ENCODE measurements at places on chromosomes 4 and X. TPM values are rescaled to one million over a fixed set of nuclear protein-coding genes. Genes with fewer than 3 reads are reported as not detected.

- no peaks in the 10 kb centered on the region for H3K4me1 ChIP-seq
- no peak overlapping the region for H3K4me3 ChIP-seq
- no peaks in the 10 kb centered on the region for H3K27me3 ChIP-seq
- no peaks in the 10 kb centered on the region for H3K36me3 ChIP-seq
- H3K27ac ChIP-seq: no peak overlapping the region
Observed at GRCh38 chr4:184255361-184255760, 37.7 kb upstream of the ENPP6 start.

DNA sequence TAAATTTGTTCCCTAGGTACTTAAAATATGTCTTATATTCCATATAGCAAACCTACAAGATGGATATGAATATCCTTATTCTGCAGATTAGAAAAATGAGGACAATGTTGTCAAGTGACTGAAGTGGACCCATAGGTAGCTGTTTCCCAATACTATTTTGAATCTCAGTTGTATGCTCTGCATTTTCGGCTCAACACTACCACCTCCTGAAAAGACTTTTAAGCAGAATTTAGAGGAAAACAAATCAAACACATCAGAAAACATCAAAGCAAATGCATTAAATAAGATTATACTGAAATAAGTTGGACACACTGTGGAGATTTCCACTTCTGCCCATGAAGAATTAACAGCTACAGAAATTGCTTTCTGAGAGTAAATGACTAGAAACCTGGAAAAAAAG lies 488.7 kb downstream of the TRIML1 start:
- DNase-seq: no peak
- no peaks in the 10 kb centered on the region for H3K4me1 ChIP-seq
- no peak overlapping the region for H3K4me3 ChIP-seq

DNA sequence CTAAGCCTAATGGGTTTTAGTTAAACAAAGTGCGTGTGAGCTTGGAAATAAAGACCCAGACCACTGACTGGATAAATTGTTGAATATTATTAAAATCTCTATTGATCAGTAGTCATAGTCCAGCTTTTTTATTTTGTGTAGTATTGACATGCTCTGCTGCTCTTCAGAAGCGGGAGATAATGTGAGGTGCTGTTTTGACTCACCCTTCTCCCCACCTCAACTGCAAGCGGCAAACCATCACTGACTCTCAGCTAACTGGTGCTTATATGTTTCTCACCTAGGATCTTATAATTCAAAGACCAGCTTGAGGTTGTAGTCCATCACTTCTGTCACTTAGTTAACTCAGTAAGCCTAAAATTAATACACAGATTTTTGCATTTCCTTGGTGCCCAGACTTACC lies 72.2 kb downstream of the COMMD8 start:
- no peak overlapping the region for H3K27ac ChIP-seq
- no peaks in the 10 kb centered on the region for H3K4me1 ChIP-seq
- no peaks in the 10 kb centered on the region for H3K27me3 ChIP-seq
- no peak overlapping the region for H3K4me3 ChIP-seq
- H3K36me3 ChIP-seq: no peaks in the 10 kb centered on the region

- peaks cover under 1% of the 10 kb centered on the region for H3K4me1 ChIP-seq
- no peak overlapping the region for H3K4me3 ChIP-seq
- no peak for DNase-seq
- H3K27me3 ChIP-seq: no peaks in the 10 kb centered on the region
Observed at GRCh38 chr4:144910723-144911122, 187.3 kb downstream of the ANAPC10 start.

DNA sequence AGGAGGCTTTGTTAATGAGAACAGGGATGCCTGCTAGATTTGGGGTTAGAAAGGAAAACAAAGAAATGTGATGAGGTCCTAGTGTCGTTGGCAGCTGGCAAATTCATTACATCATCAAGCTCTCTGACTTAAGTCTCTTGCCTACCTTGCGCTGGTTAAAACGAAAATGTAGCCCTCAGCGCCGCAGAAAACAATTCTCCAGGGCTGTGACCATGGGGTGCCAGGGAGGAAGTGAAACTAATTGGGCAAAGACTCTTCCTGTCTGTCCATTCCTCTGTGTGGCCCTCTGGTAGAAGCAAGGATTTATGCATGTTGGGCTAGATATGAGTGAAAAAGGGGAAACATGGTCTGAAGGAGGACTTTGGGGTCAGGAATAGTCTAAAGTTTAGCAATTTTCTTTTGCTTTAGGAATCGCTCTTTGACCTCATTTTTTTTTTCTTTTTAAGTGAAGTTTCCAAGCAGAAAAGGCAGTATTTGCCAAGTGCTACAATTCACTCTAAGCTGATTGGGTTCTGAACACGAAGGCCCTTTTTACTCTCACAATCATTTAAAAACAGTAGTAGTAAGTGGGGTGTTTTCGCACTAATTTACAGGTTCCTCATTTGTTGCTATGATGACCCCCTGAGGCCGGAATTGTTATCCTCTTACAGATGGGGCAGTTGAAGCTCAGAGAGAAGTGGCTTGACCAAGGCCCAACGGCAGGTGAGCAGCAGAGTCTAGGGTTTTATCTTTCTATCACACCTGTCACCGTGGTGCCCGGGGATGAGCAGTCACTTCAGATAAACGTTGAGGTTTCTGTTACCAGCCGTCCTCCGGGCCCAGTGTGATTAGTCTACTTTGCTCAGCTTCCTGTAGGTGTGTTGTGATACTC lies 27.3 kb upstream of the CHRNA9 start:
- no peaks in the 10 kb centered on the region for H3K4me1 ChIP-seq
- H3K4me3 ChIP-seq: no peak overlapping the region
- H3K27ac ChIP-seq: no peak overlapping the region
- no peaks in the 10 kb centered on the region for H3K36me3 ChIP-seq

GRCh38 chr4:86957215-86957614 lies 22.4 kb downstream of the AFF1 start:
- DNase-seq: peak; percentile 63
- no peak overlapping the region for H3K4me3 ChIP-seq
- H3K27me3 ChIP-seq: no peaks in the 10 kb centered on the region
- H3K27ac ChIP-seq: no peak overlapping the region

GRCh38 chr4:77731656-77732055 lies 87.5 kb downstream of the CNOT6L start:
- DNase-seq: no peak
- H3K36me3 ChIP-seq: peaks cover 4% of the 10 kb centered on the region
- peaks cover 24% of the 10 kb centered on the region for H3K4me1 ChIP-seq
- H3K27me3 ChIP-seq: no peaks in the 10 kb centered on the region
- H3K27ac ChIP-seq: peak overlapping the region; percentile 54
- no peak overlapping the region for H3K4me3 ChIP-seq

DNA sequence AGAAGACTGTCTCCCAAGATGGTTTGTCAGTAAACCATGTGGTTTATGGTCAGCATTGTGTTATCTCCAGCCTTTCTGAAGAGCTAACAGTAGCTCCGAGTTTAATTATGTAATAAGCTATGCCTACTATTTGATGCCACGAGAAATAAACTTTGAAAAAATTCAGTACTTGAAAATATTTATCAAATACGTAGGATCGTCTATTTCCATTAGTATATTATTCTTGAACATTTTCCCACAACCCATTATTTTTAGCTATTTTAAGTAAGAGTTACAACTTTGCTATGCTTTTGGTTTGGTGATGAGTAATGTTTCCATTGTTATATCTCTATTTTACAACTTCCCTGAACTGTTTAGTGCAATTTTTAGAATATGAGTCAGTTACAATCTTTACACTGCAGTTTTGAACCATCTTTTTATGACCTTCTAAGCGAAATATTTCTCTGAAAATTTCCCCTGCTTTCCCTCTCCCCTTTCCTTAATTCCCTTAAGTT lies 44.5 kb upstream of the TRIM2 start:
- no peaks in the 10 kb centered on the region for H3K4me1 ChIP-seq
- no peak overlapping the region for H3K27ac ChIP-seq
- no peak overlapping the region for H3K4me3 ChIP-seq
- DNase-seq: no peak

GRCh38 chrX:68853665-68854251 lies 24.9 kb downstream of the EFNB1 start:
- H3K4me1 ChIP-seq: no peaks in the 10 kb centered on the region
- DNase-seq: no peak

GRCh38 chrX:151725338-151725614 lies 9.3 kb upstream of the CNGA2 start:
- no peak for DNase-seq
- H3K27ac ChIP-seq: no peak overlapping the region
- H3K4me1 ChIP-seq: no peaks in the 10 kb centered on the region

GRCh38 chr4:44016570-44017421 lies 431.8 kb downstream of the KCTD8 start:
- DNase-seq: no peak
- no peaks in the 10 kb centered on the region for H3K4me1 ChIP-seq
- H3K27ac ChIP-seq: no peak overlapping the region
- H3K4me3 ChIP-seq: no peak overlapping the region
- no peaks in the 10 kb centered on the region for H3K36me3 ChIP-seq

DNA sequence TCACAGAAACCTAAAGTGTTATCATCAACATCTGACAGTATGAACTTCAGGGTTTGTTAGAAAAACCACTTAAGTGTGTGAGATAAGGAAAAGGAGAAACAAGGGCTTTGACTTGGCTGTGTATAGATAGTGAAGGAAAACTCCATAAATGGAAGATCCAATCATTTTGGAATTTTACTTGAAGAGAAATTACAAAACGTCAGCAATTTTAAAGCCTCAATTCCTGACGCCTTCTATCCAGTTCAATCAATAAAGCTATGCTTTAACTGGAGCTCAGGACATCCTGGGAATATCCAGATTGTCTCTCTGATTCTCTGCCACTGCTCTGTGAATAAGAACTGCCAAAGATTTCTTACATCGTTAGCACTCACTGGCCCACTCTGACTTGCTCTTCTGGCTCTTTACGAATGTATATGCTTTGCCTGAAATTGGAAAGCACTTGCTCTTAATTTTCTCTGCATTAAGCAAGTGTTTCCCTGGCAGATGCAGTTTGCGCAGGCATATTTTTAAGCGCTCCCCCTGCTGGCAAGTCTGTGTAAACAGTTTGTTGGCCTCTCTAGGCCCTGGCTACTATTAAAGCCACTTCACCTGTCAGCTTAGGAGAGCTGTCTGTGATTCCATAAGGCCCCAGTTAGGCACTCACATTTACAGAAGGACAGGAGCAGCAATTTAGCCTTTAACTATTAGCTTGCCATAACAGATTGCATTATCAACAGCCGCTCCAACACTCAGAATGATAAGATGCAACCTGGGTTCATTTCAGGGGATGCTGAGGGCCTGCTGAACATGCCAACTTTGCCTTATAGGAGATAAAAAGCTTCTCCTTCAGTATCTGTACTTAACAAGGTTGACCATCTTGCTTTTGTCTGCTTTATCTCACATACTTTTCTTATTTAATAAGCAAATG lies 251.4 kb upstream of the DDX53 start:
- no peak overlapping the region for H3K4me3 ChIP-seq
- no peaks in the 10 kb centered on the region for H3K36me3 ChIP-seq
- peaks cover 31% of the 10 kb centered on the region for H3K4me1 ChIP-seq

Gene PCDH18
- polyA plus RNA-seq: 2.5 TPM

GRCh38 chrX:123851079-123851478 lies 8.8 kb upstream of the XIAP start:
- no peaks in the 10 kb centered on the region for H3K4me1 ChIP-seq
- H3K4me3 ChIP-seq: no peak overlapping the region
- no peaks in the 10 kb centered on the region for H3K36me3 ChIP-seq
- no peak for DNase-seq
- no peak overlapping the region for H3K27ac ChIP-seq
- H3K27me3 ChIP-seq: no peaks in the 10 kb centered on the region
